ENCODE measurements at places on chromosomes 16 and 17.

DNA sequence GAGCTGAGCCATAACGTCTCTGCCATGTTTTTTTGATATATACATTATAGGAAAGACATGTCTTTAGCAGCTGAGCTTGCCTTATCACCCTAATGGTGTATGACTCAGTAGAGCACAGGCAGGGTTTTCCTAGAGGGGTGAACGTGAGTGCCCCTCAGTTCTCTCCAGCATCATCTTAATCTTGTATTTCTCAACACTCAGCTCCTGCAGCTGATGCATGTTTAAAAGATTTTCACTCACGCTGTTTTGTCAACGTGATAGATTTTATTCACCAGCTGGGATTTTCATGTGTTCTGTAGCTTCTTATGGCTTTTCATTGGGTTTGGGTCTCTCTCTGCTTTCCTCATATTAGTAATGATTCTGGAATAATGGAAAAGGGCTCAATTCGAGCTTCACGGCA lies 186.0 kb upstream of the PMFBP1 start:
- DNase-seq, result no peak

GRCh38 chr17:7588553-7589203 lies 1.2 kb downstream of the SOX15 start:
- DNase-seq, result no peak

GRCh38 chr17:14886200-14886739 lies 378.9 kb downstream of the PMP22 start:
- no peak for DNase-seq

DNA sequence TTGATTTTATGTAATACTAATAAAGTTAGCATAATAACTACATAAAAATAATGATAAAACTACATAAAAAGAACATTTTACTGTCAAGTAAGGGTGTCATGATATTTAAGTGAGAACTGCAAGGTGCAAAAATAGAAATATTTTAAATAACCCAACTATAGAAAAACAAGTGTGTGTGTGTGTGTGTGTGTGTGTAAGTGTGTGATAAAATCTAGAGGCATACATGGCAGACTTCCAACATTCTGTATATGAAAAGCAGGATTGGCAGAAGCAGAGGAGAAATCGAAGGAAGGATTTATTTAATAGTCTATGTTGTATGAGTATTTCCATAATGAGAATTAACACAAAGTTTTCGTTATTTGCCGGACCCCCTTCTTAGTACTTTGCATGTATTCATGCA lies 334.1 kb downstream of the KCNJ2 start:
- no peak for DNase-seq

- DNase-seq, result no peak
Observed at GRCh38 chr16:373848-374615, 3.7 kb upstream of the MRPL28 start.

- no peak for DNase-seq
Observed at GRCh38 chr17:36611345-36612072, 10.1 kb downstream of the MRM1 start.

DNA sequence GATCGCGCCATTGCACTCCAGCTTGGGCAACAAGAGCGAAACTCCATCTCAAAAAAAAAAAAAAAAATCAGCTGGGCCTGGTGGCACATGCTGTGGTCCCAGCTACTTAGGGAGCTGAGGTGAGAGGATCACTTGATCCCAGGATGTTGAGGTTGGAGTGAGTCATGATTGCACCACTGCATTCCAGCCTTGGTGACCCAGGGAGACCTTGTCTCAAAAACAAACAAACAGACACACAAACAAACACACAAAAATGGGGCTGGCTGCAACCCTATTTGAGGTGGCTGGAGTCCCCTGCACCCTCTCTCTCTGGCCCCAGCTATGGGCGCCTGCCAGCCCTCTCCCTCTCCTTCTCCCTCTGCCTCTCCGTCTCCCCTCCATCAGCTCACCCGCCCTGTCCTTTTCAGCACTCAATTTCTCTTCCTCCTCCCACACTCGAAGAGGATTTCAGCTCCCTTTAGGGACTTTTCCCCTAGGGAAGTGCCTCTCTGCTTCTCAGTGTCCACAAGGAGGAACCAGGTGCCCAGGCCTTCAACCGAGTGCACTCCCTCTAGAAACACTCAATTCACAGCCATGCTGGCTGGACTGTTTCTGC lies 17.5 kb upstream of the TFAP4 start:
- DNase-seq, result no peak

GRCh38 chr16:46889942-46890300 lies 5.8 kb downstream of the GPT2 start:
- no peak for DNase-seq

GRCh38 chr16:89034971-89035668 lies 58.1 kb upstream of the CBFA2T3 start:
- no peak for DNase-seq

- no peak for DNase-seq
Observed at GRCh38 chr17:61409301-61410112, 9.9 kb downstream of the TBX2 start.

DNA sequence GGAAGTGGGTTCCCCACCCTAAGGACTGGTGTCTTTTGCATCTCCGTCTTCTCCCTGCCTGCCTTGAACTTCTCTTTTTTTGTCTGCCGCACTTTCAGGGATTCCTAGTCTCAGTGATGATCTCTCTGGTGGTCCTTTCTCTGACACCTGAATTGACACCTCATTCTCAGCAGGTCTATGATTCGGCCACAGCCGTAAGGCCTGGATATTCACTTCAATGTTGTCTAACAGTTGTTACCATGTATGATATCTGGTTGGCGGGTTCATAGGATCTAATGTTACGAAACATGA lies 25.1 kb upstream of the SLC47A1 start:
- DNase-seq, result no peak

GRCh38 chr16:69328854-69329316 lies 1.5 kb downstream of the PDF start:
- DNase-seq, result no peak

- DNase-seq, result no peak
Observed at GRCh38 chr16:50696575-50697420, 3.4 kb downstream of the NOD2 start.

DNA sequence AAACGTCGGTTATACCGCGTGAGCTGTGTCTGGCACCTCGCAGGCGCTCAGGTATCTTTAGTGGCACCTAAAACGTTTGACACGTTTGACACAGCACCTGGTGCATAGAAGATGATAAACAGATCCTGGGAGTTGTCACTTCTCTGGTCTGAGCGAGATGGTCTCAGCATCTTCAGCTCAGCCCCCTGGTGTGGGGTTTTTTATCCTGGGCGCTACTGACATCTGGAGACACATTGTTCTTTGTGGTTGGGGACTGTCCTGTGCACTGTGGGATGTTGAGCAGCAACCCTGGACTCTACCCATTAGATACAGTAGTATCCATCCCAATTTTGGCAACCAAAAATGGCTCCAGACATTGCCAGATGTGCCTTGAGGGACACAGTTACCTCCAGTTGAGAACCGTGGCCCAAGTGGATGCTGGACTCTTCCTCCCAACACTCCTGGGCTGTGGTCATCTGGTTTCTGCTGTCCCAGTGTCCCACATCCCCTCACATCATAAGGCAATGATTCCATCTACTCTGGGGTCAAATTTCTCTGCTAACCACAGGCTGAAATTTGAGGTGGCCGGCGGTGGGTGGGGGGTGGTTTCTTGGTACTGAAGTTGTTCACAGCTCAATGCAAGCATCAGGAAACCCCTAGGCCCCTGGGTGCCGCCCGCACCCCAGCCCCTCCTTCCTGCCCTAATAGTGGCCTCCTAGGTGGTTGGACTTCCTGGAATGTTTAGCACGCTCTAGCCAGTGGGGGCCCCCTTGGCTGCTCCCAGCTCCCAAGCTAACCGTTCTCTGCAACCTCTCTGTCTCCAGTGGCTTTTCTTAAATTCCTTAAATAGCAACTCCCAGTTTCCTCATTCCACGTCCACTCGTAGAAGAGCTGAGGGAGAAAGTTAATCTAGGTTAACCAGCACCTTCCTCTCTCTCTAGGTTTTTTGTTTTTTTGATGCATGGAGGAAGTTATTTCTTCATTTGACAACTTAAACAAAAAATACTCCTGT lies 124.8 kb downstream of the ABCC1 start:
- no peak for DNase-seq

- no peak for DNase-seq
Observed at GRCh38 chr16:25083701-25084100, 27.8 kb upstream of the LCMT1 start.

DNA sequence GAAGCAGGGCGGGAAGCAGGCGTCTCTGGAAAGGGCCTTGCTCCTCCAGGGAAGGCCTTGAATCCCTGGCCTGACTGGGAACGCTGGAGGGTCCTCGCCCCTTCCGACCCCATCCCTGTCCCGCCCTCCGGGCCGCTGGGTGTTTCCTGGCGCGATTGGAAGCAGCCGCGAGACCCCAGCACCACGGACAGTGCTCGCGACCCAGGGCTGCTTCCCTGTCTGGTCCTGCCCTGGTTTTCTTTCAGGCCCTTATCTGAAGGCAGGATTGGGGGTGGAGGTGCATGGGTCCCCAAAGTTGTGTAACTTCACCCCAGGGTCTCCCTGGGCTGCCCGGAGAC lies 2.1 kb downstream of the MGAT5B start:
- no peak for DNase-seq

DNA sequence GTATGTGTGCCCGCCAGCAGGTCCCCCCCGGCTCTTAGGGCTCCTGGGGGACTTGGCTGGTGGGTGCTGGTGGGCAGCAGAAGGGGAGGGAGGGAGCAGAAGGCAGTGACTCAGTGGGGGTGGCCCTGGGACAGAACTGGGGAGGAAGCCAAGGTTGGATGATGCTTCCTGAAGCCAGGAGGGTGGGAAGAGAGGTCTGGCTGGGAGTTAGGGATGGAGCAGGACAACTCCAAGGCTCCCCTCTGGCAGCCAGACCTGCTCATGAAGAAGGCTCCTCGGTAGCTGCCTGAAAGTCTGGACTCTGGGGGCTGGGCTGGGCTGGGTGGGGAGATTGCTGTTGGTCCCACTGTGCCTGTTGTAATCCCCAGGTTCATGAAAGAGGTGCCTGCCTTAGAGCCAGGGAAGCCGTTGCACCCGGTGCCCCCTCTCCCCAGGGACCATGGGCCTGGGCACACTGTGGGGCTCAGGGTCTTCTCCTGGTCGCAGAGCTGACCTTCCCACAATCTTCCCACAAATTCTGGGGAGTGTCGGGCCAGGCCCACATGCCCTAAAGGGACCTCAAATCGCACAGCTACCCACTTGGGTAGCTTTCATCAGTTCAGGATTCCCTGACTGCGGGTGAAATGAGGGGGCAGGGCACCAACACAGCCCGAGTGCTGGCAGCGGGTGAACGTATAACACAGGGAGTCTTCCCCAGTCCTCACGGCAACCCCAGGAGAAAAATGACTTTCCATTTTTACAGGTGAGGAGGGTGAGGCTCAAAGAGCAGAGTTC lies 1.1 kb upstream of the PLEKHG4 start:
- DNase-seq, result no peak

GRCh38 chr16:53770641-53771040 lies 66.7 kb downstream of the FTO start:
- DNase-seq, result no peak

GRCh38 chr16:11242658-11243057 lies 13.3 kb downstream of the SOCS1 start:
- DNase-seq, result no peak

GRCh38 chr16:19167710-19168370 lies at the start of gene SYT17:
SYT17 (plus strand) TSS chr16:19168240; CDS start chr16:19168647, 407 bp downstream.
- DNase-seq, result peak; percentile 17

- no peak for DNase-seq
Observed at GRCh38 chr17:10556301-10557005, 7.0 kb upstream of the MYH2 start.

GRCh38 chr17:11170881-11171280 lies 70.1 kb upstream of the SHISA6 start:
- DNase-seq, result no peak

GRCh38 chr17:82457073-82457928 lies 1.2 kb upstream of the NARF start:
- DNase-seq, result no peak

DNA sequence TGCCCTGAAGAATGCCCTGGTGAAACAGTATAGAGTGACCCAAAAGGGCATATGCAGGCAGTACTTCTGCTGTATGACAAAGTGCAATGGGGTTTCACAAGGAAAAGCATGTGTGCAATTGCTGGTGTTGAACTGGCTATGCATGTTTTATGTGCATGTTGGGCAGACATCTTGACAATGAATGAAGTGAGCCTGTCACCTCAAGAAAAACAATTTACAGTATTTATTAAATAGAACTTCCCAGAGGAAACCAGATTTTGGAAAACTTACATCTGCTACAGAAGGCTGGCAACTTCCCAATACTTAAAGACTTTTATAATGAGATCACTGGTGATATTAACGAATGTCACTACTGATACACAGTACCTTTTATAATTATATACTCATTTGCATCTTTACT lies 30.6 kb downstream of the C17orf67 start:
- DNase-seq, result no peak

- no peak for DNase-seq
Observed at GRCh38 chr16:69190598-69190997, 3.6 kb downstream of the SNTB2 start.

DNA sequence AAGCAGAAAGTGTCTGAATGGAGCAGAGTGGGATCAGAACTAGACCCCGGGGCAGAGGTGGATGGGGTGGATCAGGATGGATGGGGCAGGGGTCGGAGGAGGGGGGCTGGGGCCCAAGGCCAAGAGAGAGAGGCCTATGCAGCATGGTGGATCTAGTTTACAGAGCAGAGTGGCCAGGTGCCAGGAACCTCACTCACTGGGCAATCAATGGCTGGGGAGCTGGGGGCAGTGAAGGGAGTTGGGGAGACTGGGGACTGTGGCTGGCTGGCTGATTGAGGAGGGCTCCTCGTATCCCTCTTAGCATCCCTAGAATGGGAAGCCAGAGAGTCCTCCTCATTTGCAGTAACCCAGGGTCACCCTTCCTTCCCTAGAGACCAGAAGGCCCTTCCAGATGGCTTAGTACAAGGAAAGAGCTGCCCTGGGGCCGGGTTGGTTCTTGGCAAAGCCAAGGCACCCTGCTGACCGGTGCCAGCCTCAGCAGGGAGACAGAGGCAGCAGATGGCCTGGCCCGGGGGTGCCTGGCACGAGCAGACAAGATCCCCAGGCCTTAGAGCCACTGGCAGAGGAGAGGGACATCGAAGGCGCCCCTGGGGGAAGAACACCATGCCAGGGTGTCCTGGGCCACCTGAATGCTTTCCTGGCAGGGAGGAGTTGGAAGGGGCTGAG lies 36.8 kb downstream of the SRCIN1 start:
- DNase-seq, result no peak

DNA sequence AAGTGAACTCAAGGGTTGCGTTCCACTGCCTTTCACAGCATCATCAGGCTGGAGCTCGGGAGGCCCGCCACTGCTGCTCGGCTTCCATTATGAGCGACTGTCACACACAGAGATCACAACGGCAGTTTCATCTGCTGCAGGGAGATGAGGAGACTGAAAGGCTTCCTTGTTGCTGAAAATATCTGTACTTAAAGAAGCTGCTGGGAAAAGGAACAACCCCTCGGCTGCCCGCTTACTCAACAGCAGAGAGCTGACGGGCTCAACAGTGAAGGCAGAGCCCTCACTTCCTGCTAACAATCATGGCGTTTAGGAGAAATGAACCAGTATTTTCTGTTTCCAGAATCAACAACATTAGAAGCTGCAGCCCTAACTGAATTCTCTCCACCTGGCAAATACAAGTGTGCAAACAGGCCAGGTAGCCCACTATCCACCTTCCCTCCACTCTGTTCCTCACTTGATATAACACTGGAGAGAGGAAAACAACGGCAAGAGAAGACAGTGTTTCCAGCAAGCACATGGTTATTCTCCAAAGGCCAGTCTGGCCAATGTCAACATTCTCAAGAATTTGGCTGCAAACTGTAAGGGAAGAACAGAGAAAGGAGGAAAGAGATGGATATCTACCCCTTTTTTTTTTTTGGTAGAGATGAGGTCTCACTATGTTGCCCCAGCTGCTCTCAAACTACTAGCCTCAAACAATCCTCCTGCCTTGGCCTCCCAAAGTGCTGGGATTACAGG lies 33.7 kb downstream of the MBTPS1 start:
- no peak for DNase-seq
